ENCODE measurements at places on chromosomes 16 and 17.

GRCh38 chr16:84334058-84334457 is 34.3 kb upstream of the ATP2C2 start:
- no peak for DNase-seq

GRCh38 chr16:74438492-74438979 is 17.3 kb upstream of the CLEC18B start:
- no peak for DNase-seq

DNA sequence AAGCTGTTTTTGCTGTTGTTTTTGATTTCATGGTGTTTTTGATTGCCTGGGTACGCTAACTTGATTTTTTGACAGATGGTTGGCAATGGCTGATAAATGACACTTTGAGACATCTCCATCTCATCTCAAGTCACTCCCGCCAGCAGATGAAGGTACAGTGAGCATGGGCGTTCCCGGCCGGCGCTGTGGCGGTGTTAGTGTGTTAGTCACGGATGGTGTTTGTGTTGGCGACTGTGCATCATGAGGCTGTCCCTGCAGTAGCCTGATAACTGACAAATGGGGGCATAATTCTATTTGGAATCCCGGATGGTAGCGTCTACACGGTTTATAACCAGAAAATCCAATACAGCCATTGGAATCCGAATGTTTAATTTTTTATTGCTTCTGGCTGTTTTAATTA is 81.6 kb upstream of the ZNF750 start:
- no peak for DNase-seq

- no peak for DNase-seq
Observed at GRCh38 chr17:68566442-68566738, 34.8 kb downstream of the FAM20A start.

- DNase-seq = no peak
Observed at GRCh38 chr17:50677851-50678375, 29.8 kb downstream of the ANKRD40 start.

- no peak for DNase-seq
Observed at GRCh38 chr17:79919164-79919585, 79.9 kb upstream of the CBX4 start.

GRCh38 chr16:11980136-11980844 is 3.8 kb downstream of the SNX29 start:
- DNase-seq = no peak

DNA sequence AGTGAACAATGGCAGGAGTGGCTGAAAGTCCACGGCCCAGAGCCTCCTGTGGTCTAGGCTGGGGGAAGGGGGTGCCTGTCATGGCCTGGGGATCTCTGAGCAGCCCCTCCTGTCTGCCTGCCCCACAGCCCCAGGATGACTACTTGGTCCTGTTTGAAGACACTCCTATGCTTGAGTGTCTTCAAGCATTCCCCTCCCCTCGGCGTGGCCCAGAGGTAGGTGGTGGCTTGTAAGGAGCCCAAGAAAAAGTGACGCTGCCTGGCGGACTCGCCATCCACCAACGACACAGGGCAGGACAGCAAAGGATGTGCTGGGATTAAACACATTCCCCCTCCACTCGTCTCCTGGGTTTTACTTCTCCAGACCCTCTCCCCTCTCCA is 5.7 kb downstream of the SULT1A1 start:
- DNase-seq = no peak

DNA sequence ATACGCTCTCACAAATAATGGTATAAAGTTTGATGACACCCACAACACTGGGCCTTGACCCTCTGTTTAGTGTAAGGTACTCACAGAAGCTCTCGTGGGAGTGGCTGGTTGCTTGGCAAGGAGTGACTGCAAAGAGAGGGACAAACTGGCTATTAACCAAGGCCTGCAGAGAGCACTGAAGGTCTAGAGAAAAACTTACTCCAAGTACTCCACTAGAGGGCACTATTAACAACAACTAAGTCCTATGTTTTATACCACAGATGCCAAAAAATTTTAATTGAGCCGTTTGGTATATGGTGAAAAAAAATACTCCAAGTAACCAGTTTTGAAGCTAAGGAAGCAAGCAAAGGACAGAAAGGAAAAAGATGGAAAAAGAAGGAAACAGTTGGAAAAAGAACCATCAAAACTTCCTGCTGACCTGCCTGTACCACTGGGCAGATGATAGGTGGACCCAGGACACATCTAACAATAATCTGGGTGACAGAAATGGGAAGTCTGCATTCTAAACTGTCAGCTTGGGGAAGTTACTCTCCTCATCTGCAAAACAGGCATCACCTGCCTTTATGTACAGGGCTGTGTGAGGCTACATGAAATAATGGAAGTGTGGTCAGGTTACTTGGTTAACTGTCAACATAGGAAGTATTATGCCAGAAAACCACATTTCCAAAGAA is 23.2 kb downstream of the DYNC1LI2 start:
- no peak for DNase-seq

DNA sequence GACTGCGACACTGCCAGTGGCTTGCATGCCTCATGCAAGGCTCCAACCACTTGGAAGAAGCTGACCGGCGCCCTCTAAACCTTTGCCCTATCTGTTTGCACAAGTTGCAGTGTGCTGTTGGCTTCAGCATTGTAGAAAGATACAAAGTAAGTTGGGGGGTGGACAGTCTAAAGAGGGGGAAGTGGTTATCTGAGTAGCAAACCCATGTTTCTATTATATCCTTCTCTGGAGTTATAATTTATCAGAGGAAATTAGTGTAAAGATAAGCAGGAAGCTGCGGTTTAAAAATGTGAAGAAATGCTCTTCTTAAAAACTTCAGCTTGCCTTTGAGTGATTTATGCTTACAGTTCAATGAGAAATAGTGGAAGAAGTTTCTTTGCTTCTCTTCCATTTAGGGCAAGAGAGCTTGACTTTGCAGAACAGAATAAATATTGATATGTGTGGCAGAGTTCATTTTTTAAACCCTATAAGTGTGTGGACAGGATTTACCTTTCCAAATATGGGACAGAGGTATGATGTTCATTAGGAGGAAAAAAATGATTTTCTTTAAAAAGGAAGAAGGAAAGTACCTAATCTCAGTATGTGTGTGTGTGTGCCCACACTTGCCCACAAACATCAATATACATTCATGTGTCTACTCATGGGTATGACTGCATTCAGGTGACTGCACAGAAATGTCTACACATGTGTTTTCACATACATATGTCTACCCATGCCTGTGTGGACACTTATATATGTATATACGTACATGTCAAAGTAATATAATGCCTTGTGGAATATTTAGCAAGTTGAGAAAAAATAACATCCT is 8.1 kb downstream of the AMZ2 start:
- no peak for DNase-seq

DNA sequence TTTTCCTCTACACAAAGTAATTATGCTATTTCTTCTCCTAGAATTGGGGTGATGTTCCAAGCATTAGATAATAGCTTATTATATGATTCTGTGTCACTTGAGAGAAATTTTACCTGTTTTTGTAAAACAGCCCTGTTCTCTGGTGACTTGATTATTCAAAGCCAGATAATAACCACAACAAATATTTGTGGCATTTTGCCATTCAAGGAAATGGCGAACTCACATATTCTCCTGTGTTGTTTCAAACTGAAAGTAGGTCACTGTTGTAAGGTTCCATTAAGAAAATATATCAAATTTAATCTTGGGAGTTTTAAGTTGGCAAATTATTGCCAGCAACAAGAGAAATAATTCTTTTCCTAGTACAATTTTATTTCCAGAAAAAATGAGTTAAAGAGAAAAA is 124.8 kb downstream of the STXBP4 start:
- no peak for DNase-seq

DNA sequence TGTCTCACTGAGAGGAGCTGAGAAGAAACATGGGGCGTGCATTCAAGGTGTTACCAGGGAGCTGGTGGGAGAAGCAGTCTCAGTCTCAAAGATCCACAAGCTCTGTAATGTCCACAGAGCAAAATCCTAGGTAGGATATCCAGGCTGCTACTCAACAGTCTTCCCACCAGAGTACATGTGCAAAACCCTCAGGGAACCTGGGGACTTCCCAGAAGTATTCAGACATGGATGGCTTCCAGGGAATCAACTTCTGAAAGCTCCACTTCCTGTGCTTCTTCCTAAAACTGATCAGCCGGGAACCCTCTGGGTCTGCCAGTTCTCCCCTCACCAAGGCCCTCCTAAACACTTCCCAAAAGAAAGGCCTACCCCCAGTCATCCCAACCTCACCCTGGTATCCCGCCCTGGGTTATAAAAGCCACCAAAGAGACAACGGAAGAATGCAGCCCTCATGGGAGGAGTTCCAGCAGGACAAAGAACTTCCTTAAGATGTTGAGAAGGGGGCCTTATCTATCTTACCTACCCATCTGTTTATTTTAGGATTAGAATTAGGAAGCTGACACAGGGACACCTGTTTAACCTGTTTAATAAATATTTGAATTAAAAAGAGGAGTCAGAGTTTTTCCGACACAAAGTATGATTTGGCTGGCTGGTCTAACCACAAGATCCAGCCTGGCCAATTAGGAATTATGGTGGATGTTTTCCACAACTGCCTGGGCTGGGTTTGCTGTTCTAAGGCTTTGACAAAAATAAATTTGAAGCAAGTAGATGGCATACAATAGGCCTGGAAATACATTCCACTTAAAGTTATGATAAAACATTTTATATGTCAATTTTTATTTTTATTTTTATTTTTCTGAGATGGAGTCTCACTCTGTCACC is 37.0 kb downstream of the CUEDC1 start:
- DNase-seq = no peak

GRCh38 chr16:3625911-3626732 is 14.7 kb upstream of the SLX4 start:
- no peak for DNase-seq

GRCh38 chr17:80892019-80892855 is 99.4 kb upstream of the CHMP6 start:
- DNase-seq = peak; percentile 75

- DNase-seq = no peak
Observed at GRCh38 chr17:17411692-17412091, 65.1 kb upstream of the MED9 start.

DNA sequence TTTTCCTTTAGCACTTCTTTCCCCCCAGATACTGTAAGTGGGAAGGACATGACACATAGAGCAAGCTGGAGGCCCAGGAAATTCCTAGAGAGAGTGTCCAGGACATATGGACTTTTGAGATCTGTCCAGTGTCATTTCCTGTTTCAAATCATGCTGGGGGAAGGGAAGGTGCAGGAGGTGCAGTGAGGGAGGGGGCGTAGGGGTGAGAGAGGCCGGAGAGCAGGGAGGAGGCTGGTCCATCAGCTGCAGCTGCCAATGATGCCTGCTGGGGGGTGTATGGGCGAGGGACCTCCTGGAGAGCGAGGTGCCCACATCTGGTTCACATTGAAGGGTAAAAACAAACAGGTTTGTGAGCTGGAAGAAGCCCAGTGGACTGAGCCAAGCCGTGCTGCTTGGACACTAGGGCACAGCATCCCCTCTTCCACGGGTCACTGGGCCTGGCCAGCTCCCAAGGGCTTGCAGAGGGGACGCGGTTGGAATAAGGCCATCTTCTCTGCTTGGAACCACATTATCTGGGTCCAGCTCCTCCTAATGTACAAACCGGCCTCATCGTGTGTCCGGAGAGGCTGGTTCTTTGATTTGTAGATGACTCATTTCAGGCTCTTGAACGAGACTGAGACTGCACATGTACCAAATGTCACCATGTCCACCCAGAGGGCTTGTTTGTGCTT is 70.4 kb upstream of the SMURF2 start:
- no peak for DNase-seq

DNA sequence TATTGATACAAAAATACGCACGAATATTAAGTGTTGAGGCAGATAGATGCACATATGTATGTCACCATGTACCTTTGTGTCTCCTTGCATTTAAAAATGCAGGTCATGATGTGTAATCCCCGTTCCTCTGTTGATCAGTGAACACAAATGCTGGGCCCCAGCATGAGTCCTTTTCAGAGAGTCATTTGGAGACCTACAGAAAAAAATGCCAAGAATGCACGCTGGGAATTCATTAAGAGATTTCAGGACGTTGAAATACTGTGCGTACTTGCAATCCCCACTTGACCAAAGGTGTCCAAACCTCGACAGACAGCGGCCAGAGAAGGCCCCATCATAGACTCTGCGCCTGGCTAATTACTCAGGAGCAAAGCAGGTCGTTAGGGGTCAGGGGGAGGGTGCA is 496.0 kb downstream of the MAF start:
- DNase-seq = no peak

Measured in stimulated activated CD8-positive, alpha-beta memory T cell treated with anti-CD3 and anti-CD28 coated beads, Interleukin-7, amount 100 ng/mL, for 24 hours (primary cell).